KG1 (cell line): ENCODE measurements at places on chromosomes 5 and 9.

DNA sequence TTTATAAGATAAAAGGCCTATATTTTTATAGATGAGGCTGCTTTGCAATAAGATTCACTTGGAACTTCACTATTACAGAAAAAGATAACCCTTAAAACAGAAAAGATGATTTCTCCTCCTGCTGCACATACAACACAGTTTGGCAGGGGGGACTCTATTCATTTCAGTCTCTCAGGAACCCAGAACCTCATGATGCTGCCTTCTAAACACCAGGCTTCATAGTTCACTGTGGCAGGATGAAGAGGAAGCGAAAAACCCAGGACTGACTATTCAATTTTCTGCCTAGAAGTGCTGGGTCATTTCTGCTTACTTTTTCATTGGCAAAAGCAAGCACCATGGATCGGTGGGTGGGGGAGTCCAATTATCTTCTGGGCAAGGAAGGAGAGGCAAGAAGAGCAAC is 179.5 kb downstream of the NTRK2 start:
- no peak for DNase-seq

GRCh38 chr5:4079831-4080230 is 484.2 kb downstream of the IRX1 start:
- no peak for DNase-seq

- no peak for DNase-seq
These were observed 62.6 kb upstream of the XPA start for GRCh38 chr9:97759581-97760288.

DNA sequence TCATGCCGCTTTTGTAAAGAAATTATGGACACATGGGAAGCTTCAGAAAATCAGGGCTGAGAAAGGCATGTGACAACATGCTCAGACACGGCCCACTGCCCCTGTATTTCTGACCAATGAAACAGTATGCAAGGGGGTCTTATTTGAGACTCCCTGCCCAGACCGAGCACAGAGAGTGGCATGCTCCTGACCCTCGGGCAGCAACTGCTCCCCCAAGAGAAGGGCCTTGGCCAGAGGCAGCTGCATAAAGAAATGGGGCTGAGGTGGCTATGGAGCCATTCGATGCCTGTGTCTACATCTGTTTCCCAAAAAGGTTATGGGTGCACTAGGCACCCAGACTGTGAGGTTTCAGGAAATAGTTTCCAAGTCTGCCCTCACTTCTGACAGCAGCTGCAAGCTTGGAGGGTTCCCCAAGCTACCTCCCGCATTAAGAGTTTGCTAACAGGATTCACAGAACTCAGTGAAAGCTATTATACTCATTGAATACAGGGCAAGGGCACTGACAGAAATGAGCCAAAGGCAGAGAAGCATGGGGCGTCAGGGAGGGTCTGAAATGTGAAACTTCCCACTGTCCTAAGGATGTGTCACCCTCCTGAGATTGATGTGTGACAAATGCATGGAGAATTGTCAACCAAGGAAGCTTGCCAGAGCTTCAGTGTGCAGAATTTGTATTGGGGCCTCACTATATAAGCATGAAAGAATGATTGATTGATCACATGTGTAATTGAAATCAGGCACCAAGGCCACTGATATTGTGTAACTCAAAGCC is 94.3 kb downstream of the DAP start:
- no peak for DNase-seq

- DNase-seq, result no peak
These were observed 135.1 kb upstream of the EFNA5 start for GRCh38 chr5:107805824-107806223.

DNA sequence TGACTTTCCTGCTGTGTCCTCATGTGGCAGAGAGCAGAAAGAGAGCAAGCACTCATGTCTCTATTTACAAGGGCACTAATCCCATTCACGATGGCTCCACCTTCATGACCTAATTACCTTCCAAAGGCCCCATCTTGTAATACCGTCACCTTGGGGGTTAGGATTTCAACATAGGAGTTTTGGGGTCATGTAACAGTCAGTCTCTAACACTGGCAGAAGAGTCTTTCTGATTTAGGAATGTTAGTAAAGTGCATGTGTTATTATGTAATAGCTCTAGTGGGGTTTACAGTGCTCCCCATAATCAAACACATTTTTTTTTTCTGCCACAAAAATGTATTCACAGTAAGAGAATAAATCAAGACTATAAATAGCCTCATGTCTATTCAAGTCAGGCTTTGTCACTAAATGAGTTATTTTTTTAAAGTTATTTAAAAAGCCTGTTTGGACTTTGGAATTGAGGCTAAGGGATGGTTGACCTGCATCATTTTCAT is 19.1 kb downstream of the GALNT10 start:
- DNase-seq, result no peak

GRCh38 chr5:82011761-82012160 is 39.9 kb downstream of the ATG10 start:
- DNase-seq, result no peak

- DNase-seq, result no peak
These were observed 36.5 kb downstream of the NSUN2 start for GRCh38 chr5:6596388-6596787.

DNA sequence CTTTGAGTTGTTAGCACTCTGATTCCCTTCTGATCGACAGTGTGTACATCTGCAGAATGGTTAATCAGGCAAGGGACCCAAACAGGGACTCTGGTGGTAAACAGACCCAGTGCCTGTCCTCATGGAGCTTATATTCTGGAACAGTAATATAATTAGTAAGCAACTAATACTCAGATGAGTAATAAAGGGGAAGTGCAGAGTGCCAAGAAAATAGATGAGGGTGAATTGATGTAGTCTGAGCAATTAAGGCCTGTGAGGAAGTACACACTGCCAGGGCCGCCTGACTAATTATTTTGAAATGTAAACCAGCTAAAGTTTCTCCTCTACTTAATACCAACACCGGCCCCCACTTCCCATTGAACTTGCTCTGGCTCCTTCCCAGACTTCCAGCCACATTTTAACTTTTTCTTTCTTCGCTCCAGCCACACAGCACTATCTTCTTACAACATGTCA is 4.2 kb downstream of the DHX29 start:
- no peak for DNase-seq

DNA sequence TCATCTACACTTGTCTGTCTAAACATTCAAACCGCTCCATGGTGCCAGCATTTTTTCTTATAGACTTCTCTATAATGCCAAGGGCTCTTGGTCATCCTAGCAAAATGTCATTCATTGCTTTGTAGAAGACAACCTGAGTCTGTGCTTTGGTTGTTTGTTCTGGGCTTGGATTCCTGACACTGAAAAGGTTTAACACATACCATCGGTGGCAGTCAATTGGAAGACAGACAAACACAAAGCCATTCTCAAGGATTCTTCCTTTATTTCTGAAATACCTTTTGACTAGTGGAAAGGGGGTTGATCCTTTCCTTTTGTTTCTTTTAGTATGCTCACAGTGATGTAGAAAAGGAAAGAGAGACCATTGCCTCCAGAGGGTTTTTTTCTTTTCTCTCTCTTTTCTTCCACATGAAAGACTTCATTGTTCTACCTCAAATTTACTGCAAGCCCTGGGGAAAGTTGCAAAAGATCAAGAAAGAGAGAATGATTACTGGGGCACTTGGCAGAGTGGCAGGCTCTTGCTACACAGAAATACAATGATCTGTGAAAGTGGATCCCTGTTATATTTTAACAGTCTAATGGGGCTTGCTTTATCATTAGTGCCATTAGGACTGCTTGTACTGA is 66.4 kb upstream of the TMC1 start:
- DNase-seq, result no peak

DNA sequence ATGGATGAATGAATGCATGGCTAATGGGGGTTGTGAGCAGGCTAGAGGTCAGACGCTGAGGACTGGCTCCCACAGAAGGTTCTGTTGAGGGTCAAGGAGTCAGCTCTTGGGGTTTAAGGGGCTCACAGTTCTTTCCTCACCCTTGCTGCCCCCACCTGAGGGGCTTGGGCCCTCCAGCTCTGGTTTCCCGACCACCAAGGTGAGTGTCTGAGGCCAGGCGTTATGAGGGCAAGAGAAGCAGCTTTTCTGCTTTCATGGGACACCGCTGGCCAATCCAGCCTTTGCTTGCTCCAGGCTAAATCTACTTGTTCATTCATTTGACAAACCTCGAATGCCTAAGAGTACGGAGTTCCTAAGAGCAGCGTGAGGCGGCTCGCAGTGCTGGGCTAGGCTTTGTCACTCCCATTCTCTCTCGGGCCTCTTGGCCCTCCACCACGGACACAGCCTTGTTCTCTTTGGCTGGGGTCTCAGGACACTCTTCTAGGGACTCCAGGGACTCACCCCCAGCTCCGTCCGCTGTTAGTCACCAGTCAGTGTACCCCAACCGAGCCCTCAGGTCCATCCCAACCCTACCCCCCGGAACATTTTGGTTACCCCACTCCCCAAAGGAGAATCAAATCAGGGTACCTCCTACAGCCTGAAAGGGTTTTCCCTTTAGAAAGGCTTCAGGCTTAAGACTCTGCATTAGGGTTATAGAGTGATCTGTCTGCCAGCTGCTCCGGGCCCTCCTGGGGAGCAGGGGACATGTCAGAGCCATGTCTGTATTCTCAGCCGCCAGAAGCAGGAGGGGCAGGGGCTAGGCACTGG is 210.1 kb upstream of the MVB12B start:
- no peak for DNase-seq
